Activated CD8-positive, alpha-beta T cell treated with anti-CD3 and anti-CD28 coated beads, Interleukin-2, amount 10 ng/mL, durations not matched to agents 7 days and 5 days (primary cell): ENCODE measurements at places on chromosomes 13 and 19. TPM values are rescaled to one million over a fixed set of nuclear protein-coding genes. Genes with fewer than 3 reads are reported as not detected.

TMEM145 gene
- total RNA-seq = 0.37 TPM

RNF113B gene
- total RNA-seq = not detected

CALR3 gene
- total RNA-seq = not detected

KIR2DL4 gene
- not detected for total RNA-seq

ERCC1 gene
- 57.5 TPM for total RNA-seq

IFI30 gene
- total RNA-seq = 72.3 TPM

NALCN gene
- total RNA-seq = not detected

LILRB3 gene
- total RNA-seq = 1.5 TPM
